GM20000 (cell line): ENCODE measurements at places on chromosomes 4 and X.

DNA sequence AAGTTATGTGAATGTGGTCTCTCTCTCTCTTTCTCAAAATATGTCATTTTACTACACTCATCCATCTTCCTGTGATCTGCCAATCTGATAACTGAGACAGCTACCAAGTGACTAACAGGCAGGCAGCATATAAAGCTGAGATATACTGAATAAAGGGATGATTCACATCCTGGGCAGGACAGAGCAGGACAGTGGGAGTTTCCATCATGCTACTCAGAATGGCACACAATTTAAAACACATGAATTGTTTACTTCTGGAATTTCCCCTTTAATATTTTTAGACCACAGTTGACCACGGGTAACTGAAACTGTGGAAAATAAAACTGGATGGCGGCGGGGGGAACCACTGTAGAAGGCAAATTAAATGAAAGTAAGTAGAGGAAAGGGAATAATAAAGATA is 58.6 kb upstream of the DCTD start:
- no peak for DNase-seq

GRCh38 chr4:123304151-123304964 is 92.2 kb upstream of the SPRY1 start:
- peak; percentile 7 for DNase-seq

DNA sequence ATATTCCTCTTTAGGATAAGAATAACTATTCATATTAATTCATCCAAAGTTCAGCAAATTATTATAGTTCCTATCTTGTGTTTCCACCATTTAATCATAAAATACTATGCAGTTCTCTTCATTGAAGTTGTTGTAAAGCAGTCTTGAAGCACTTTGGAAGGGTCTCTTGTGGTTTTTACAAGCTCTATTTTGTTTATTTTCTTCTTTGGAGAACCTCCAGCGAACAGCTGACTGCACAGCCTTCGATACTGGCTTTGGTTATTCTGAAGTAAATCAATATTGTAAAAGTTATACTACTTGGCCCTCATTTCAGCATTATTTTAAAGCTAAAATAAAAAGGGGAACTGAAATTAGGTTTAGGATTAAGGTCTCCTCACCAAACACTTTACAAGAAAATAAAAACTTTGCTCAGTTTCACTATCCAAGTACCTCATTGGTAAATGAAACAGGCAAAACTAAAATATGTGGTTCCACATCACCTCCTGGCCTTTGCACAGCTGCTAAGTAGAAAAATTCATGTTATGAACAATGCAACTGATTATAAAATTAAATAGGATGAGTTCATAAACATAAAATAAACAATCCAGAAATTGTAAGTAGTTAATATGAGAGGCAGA is 1629.2 kb upstream of the ADGRL3 start:
- peak; percentile 2 for DNase-seq

DNA sequence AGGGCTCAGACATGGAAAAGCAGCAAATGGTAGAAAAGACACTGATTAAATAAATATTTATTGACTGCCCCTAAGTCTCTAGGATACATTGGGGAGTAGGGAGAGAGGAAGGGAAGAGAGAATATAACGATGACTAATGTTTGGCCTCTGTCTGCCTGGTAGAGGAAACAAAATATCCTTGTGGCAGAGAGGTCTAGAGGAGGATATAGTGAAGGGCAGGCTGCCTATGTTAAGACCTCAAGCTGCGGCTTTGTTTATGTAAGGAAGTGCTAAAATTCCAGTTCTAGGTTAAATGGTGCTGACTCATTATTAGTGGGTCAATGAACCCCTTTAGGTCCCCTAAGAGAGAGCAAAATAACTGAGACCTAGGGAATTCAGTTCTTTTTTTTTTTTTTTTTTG is 427.3 kb upstream of the FTHL17 start:
- no peak for DNase-seq

DNA sequence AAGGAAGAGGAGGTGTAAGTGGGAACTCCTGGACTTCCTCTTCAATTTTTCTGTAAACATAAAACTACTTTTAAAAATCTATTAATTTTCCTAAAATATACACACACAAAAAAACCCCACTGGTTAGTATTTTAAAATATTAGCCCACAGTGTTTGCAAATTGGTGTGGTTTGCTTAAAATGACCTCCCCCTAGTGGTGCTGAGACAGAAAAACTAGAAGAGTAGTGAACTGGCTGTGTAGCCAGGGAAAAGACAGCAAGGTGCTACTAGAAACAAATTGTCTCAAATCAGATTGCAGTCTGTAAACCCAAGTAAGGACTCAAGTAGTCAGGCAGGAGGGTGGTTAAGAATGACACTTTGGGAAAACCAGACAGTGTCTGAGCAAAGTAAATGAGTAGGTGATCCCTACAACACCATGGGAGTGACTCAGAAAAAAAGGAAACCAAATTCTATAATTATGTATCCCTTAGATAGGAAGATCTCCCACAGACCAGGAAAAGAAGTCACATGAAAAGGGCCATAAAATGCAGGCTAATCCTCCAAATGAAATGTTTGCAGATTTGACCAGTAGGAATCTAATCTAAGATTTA is 26.0 kb downstream of the AMTN start:
- DNase-seq = no peak

DNA sequence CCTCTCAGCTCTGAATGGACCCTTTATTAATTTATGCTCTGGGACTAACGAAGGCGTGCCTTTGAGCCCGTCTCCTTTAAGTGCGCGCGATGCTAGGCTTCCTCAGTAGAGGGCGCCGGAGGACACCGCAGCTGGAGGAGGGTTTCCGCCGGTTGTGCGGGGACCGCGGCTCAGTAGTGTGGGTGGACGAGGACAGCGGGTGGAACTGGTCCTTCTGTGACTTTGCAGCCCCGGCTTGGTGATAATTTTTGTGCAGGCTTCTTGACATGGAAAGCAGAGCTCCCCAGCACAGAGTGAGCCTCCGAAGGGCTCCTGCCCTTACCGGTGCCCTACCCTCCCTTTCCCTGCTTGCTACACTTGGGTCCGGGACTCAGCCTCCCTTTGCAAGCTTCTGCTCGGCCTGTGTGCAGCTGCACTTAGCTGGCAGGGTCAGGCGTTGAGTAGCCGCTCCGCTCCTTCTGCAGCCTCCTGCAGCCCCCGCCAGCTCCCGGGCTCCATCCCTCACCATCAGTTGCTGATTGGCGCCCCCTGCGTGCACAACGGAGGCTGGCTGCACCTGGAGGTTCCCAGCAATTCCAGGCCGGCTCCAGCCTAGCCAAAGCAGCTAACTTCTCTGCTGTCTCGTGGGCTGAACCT is 26.8 kb upstream of the BOD1L1 start:
- DNase-seq = peak; percentile 75

- no peak for DNase-seq
These were observed 51.7 kb downstream of the ZFX start for GRCh38 chrX:24201216-24201615.

- no peak for DNase-seq
These were observed 287.9 kb upstream of the PUDP start for GRCh38 chrX:7435822-7436221.

DNA sequence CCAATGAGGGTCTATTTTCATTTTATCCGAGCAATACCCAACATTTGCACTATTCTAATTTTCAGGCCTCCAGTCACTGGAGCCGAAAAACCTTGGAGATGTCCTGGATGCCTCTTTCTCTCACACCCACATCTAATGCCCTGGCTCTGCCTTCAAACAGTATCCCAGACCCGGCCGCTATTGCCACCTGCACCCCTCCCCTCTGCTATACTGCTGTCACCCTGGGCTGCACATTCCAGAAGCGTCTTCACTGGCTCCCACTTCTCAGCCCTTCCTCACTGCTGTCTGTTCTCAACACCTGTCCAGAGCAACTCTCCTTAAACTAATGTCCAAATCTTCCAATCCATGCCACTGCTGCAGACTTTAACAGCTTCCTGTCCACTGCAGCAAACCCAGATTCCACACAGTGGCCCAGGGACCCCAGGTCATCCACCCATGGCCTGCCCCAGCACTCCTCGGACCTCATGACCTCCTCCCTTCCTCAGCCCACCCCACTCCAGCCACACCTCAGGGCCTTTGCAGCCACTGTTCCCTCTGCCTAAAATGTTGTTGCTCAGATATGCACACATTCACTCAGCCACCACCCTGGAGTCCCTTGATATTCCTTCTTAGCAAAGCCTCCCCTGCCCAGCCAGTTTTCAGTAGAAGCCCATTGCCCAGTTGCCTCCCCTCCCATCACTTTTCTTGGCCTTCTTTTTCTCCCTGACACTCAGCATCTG is 30.5 kb upstream of the PPP2R2C start:
- no peak for DNase-seq

DNA sequence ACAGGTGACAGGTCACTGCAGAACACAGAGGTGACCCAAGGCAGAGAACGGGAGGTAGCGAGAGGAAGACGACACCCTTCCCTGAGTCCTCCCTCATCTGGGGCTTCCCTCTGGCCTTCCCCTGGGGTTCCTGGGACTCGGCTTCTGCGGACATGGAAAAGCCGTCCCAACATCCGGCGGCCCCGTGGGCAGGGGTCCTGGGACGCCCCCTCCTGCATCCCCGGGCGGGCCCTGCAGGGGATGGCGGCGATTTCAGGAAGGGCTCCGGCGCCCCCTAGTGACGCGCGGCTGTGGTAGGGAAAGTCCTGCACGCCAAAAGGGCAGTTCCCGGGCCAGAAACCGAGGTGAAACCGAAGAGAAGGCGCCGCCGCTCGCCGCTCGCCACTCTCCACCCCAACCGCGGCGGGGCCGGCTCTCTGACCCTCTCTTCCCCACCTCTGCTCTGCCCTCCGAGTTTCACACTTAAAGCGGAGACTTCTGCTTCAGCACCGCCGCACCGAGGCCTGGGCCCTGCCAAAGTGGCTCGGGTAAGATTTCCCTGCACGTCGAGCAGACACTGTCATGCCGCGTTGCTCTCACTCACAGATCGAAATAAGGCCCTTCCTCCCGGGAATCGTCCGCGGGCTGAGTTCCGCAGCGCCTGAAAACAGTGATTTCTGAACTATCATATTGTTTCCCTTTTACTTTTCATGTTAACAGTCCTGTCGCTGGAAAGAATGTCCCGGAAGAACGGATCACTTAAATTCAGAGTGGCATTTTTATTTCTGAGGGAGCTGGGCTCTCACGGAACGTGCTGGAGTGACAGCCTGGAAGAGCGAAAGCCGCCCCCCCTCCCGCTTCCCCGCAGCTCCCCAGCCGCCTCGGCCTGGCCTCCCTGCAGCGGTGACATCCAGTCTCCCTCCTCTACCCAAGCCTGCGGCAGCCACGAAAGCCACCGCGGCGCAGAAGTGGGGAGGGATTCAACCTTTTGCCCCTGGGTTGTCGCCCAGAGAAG is 110.6 kb downstream of the DCTD start:
- DNase-seq = peak; percentile 88

GRCh38 chr4:74543983-74544382 is 99.0 kb downstream of the AREG start:
- no peak for DNase-seq

- no peak for DNase-seq
These were observed 17.6 kb downstream of the MAGEA8 start for GRCh38 chrX:149898554-149898953.

GRCh38 chr4:2297606-2298531 is 36.0 kb upstream of the MXD4 start:
- DNase-seq = no peak

- no peak for DNase-seq
These were observed 44.1 kb downstream of the TEC start for GRCh38 chr4:48225368-48226141.
